ENCODE measurements at places on chromosomes 2 and 18. TPM values are rescaled to one million over a fixed set of nuclear protein-coding genes. Genes with fewer than 3 reads are reported as not detected.

GRCh38 chr18:56458770-56459712, 179.4 kb downstream of the TXNL1 start:
- H3K27ac ChIP-seq, result no peak overlapping the region
- peaks cover 13% of the 10 kb centered on the region for H3K4me1 ChIP-seq
- no peaks in the 10 kb centered on the region for H3K36me3 ChIP-seq
- DNase-seq, result no peak
- no peaks in the 10 kb centered on the region for H3K27me3 ChIP-seq

DNA sequence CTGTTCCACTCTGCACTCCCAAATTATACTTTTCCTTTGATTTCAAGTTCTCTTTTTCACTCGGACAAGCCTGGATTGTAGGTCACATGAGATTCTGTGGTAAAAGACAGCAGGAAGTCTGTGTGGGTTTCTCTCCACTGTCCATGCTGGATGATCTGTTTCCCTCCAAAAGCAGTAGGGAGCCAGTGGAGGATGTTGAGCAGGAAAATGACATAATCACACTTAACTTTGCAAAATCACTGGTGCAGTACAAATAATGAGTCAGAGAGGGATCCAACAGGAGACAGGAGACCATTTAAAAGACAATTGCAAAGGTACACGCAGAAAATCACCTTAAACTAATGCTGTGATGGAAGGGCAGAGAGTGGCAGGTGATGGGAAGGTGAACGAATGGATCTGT, 301.3 kb downstream of the ZNF407 start:
- peaks cover 20% of the 10 kb centered on the region for H3K4me1 ChIP-seq
- DNase-seq, result no peak

TEX44 gene
- not detected for total RNA-seq

NAT8 gene
- not detected for total RNA-seq

PLGLB2 gene
- total RNA-seq, result 0.39 TPM

- no peaks in the 10 kb centered on the region for H3K27me3 ChIP-seq
- DNase-seq, result no peak
- no peak overlapping the region for H3K4me3 ChIP-seq
- no peaks in the 10 kb centered on the region for H3K4me1 ChIP-seq
- H3K27ac ChIP-seq, result no peak overlapping the region
- no peaks in the 10 kb centered on the region for H3K36me3 ChIP-seq
These were observed 246.4 kb downstream of the PRKCE start for GRCh38 chr2:45897842-45898241.

- no peaks in the 10 kb centered on the region for H3K4me1 ChIP-seq
- H3K27ac ChIP-seq, result no peak overlapping the region
- no peaks in the 10 kb centered on the region for H3K27me3 ChIP-seq
- H3K36me3 ChIP-seq, result no peaks in the 10 kb centered on the region
- H3K4me3 ChIP-seq, result no peak overlapping the region
These were observed 58.3 kb downstream of the FBXO36 start for GRCh38 chr2:229980431-229981184.

GRCh38 chr2:176751314-176752227, 461.0 kb upstream of the HNRNPA3 start:
- DNase-seq, result no peak
- no peaks in the 10 kb centered on the region for H3K36me3 ChIP-seq
- no peaks in the 10 kb centered on the region for H3K27me3 ChIP-seq
- no peak overlapping the region for H3K27ac ChIP-seq

DNA sequence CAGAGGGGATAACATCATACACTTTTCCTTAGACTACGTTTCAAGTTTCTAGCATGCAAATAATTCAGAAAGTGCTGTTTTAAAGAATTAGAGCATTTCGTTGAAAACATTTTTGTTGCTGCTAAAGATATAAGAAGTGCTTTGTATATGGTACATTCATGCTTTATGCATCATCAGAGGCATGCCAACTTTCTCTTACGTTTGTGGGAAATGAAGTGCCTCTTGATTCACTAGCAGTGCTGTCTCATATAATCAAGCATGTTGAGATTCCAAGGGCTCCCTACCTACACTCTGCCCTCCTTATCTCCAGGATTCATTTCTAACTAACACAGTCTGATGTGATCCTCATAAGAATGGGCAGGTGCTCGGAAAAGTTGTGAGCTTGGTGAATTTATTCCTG, 748.6 kb upstream of the DDX18 start:
- H3K4me1 ChIP-seq, result no peaks in the 10 kb centered on the region
- no peaks in the 10 kb centered on the region for H3K36me3 ChIP-seq
- no peak overlapping the region for H3K4me3 ChIP-seq
- no peak overlapping the region for H3K27ac ChIP-seq
- no peak for DNase-seq
- H3K27me3 ChIP-seq, result no peaks in the 10 kb centered on the region

DNA sequence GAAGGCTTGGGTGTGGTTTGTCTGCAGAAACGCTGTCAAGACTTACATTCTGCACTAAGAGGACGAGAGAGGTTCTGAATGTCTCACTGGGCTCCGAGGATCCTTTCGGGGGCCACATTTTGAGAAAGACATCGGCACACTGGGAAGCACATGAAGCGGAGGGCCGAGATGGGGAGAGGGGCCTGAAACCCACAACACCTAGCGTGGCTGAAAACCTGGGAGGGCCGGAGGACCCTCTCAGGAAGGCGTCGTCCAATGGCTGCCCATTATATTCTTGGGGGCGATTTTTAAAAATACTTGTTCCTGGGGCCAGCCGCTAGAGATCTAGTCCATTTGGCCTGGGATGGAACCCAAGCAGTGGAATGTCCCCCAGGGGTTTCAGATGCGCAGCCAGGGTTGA, 229.6 kb downstream of the GBX2 start:
- H3K4me3 ChIP-seq, result no peak overlapping the region
- peaks cover 70% of the 10 kb centered on the region for H3K36me3 ChIP-seq
- no peak for DNase-seq
- H3K4me1 ChIP-seq, result no peaks in the 10 kb centered on the region
- H3K27ac ChIP-seq, result no peak overlapping the region
- no peaks in the 10 kb centered on the region for H3K27me3 ChIP-seq

GRCh38 chr18:79252904-79253633, 142.7 kb upstream of the NFATC1 start:
- no peaks in the 10 kb centered on the region for H3K36me3 ChIP-seq
- no peak overlapping the region for H3K4me3 ChIP-seq
- H3K27ac ChIP-seq, result peak overlapping the region; percentile 72
- DNase-seq, result no peak
- H3K4me1 ChIP-seq, result no peaks in the 10 kb centered on the region
- H3K27me3 ChIP-seq, result no peaks in the 10 kb centered on the region

DNA sequence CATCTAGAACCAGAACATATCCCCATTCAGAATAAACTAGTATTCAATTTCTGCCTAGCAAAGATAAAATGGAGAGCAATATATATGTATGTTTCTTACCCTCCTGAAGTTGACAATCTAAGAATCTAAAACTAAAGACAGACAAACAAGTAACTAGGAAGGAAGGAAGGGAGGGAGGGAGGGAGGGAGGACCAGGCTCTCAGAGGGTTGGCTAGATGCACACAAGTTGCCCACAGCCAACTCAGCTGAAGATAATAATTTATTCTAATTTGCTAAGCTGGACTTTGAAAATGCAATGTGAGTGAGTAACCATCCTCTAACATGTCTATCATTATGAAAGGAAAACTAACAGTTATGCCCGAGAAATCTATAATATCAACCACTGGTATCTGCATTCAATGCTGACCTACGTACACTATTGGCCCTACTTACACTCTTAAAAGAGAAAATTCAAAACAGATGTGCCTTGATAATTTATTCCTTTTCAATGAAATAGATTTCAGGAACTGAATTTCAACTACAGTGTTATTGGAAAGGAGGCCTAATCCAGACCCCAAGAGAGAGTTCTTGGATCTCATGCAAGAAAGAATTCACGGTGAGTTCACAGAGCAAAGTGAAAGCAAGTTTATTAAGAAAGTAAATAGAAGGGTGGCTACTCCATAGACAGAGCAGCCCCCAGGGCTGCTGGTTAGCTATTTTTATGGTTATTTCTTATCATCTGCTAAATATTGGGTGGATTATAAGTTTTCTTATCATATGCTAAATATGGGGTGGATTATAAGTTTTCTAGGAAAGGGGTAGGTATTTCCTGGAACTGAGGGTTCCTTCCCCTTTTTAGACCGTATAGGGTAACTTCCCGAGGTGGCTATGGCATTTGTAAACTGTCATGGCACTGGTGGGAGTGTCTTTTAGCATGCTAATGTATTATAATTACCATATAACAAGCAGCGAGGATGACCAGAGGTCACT, 288.5 kb upstream of the SLC39A10 start:
- no peak for DNase-seq
- H3K4me3 ChIP-seq, result no peak overlapping the region

GRCh38 chr18:9354256-9354655, 19.7 kb downstream of the TWSG1 start:
- H3K27me3 ChIP-seq, result no peaks in the 10 kb centered on the region
- H3K4me3 ChIP-seq, result no peak overlapping the region
- H3K27ac ChIP-seq, result no peak overlapping the region
- no peaks in the 10 kb centered on the region for H3K4me1 ChIP-seq
- DNase-seq, result no peak

GRCh38 chr18:28794459-28795245, 617.7 kb upstream of the CDH2 start:
- DNase-seq, result no peak
- no peak overlapping the region for H3K4me3 ChIP-seq
- H3K4me1 ChIP-seq, result peaks cover 16% of the 10 kb centered on the region
- no peak overlapping the region for H3K27ac ChIP-seq
- H3K27me3 ChIP-seq, result no peaks in the 10 kb centered on the region
- H3K36me3 ChIP-seq, result no peaks in the 10 kb centered on the region

GRCh38 chr2:98866033-98866432, 70.0 kb downstream of the CRACDL start:
- no peak overlapping the region for H3K4me3 ChIP-seq
- H3K27ac ChIP-seq, result no peak overlapping the region
- H3K27me3 ChIP-seq, result no peaks in the 10 kb centered on the region

DNA sequence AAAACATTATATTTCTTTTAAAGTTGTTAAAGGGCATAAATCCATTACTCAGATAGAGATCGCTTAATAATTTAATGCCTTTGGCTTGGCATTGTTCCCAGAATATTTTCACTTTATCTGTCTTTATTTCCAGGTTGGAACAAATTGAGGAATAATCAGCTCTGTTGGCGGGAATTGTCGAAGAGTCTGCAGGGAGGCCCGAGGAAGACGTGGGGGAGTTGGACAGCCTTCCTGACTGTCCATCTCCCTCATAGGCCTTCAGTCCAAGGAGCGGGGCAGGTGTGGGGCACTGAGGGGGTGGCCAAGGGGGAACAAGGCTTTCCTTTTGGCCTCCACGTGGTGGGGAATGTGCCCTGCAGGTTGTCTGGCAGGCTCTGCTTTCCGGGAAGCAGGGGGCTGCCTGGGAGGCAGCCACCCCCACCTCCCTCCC, 179.6 kb downstream of the ZBTB7C start:
- no peaks in the 10 kb centered on the region for H3K36me3 ChIP-seq
- no peak overlapping the region for H3K4me3 ChIP-seq
- peaks cover 17% of the 10 kb centered on the region for H3K4me1 ChIP-seq
- no peak overlapping the region for H3K27ac ChIP-seq
- DNase-seq, result no peak

- no peaks in the 10 kb centered on the region for H3K27me3 ChIP-seq
- peaks cover 5% of the 10 kb centered on the region for H3K4me1 ChIP-seq
- no peak overlapping the region for H3K27ac ChIP-seq
- DNase-seq, result no peak
These were observed 103.7 kb downstream of the KCNH7 start for GRCh38 chr2:162734866-162735265.

DNA sequence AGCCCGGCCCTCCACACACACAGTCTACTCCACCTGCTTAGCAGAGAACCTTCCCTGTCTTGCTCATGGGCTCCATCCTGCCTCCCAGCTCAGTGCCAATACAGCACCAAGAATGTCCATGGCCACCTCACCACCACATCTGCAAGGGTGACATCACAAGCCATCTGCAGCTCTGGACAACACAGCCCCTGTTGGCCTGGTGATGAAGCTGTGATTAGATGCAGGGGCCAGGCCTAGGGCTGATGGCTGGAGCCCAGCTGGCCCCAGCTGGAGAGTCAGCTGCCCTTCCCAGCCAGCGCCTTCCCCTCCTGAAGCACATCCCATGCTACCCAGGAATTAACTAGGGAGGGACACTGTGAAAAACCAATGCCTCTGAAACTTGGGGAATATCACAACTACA, 91.1 kb downstream of the TTC32 start:
- peaks cover 6% of the 10 kb centered on the region for H3K4me1 ChIP-seq
- no peak overlapping the region for H3K4me3 ChIP-seq
- no peaks in the 10 kb centered on the region for H3K36me3 ChIP-seq
- H3K27ac ChIP-seq, result no peak overlapping the region
- no peak for DNase-seq

- H3K4me3 ChIP-seq, result no peak overlapping the region
- H3K4me1 ChIP-seq, result no peaks in the 10 kb centered on the region
- DNase-seq, result no peak
These were observed 66.7 kb downstream of the TRIP12 start for GRCh38 chr2:229855116-229855515.

GRCh38 chr18:8260319-8260718, 348.9 kb upstream of the RAB12 start:
- no peak overlapping the region for H3K27ac ChIP-seq
- no peak overlapping the region for H3K4me3 ChIP-seq
- no peak for DNase-seq
- H3K4me1 ChIP-seq, result no peaks in the 10 kb centered on the region
- no peaks in the 10 kb centered on the region for H3K27me3 ChIP-seq

DNA sequence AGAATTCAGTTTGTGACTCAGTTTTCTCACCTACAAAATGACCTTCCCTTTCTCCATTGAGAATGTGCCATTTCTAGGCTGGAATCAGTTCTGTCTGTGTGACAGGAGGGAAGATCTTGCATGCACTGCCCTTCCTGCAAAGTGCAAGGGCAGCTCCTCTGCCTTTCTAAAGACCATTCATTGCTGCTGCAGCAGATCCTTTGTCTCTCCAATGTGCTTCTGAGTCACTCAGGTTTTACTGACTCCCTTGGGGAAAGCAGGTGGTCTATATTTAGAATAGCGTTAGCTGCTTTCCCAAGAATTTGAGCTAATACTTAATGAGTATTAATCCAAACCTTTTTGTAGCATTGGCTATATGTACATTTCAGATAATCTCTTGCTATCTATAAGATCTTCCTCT, 62.5 kb downstream of the DAW1 start:
- no peaks in the 10 kb centered on the region for H3K4me1 ChIP-seq
- no peak overlapping the region for H3K27ac ChIP-seq
- no peaks in the 10 kb centered on the region for H3K27me3 ChIP-seq
- no peak overlapping the region for H3K4me3 ChIP-seq
- H3K36me3 ChIP-seq, result no peaks in the 10 kb centered on the region
- DNase-seq, result no peak

GRCh38 chr18:12401881-12402280, 5.8 kb upstream of the PRELID3A start:
- H3K27ac ChIP-seq, result no peak overlapping the region
- no peaks in the 10 kb centered on the region for H3K27me3 ChIP-seq
- DNase-seq, result no peak
- H3K36me3 ChIP-seq, result no peaks in the 10 kb centered on the region
- no peaks in the 10 kb centered on the region for H3K4me1 ChIP-seq
